ENCODE measurements at places on chromosomes 4 and X. TPM values are rescaled to one million over a fixed set of nuclear protein-coding genes. Genes with fewer than 3 reads are reported as not detected.
A peak's percentile ranks its signal among the peaks of the same experiment; 100 is the strongest.

GRCh38 chr4:179757641-179758040 lies 2315.4 kb upstream of the AGA start:
- no peak for DNase-seq

- DNase-seq, result peak; percentile 41
Observed at GRCh38 chr4:76634220-76634619, 199.2 kb downstream of the SHROOM3 start.

DNA sequence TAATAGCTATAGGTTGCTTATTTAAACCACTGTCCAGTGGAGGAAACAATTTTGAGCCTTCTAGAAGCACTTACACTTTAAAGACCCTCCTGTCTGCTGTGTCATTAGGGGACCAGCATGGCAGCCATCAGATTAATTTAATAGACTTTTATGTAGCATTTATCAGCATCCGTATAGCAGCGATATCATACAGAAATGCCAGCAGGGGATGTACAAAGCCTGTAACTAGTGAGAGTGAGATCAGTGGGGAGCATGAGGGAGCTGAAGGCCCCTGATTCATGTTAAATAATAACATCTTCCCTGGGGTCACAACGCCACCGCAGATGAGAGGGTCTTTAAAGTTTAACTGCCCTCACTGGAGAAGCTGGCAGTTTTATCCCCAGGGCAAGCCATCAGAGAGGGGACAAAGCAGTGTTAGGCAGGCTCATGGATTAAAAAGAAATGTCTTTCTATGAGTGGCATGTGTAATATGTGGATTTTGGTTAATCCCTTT lies 144.7 kb downstream of the PDGFRA start:
- DNase-seq, result no peak

DNA sequence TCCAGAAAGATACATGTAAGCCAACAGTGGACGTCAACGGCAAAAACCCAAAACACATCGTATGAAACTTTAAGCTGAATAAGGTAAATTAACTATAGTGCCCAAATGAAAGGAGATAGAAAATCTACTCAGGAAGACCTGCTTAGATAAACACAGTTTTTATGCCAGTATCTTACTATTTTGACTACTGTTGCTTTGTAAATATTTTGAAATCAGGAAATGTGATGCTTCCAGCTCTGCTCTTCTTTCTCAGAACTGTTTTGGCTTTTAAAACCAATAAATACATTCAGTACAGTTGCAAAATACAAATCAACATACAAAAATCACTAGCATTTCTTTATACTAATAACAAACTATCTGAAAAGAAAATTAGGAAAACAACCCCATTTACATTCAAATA lies 83.8 kb downstream of the SMARCA5 start:
- DNase-seq, result no peak

- DNase-seq, result no peak
Observed at GRCh38 chrX:56284269-56284668, 52.1 kb downstream of the KLF8 start.

- DNase-seq, result peak; percentile 40
Observed at GRCh38 chr4:53782458-53782845, 191.2 kb upstream of the LNX1 start.

GRCh38 chrX:105307762-105308161 lies 87.3 kb upstream of the TEX13A start:
- peak; percentile 43 for DNase-seq

The CT45A5 gene
- not detected for total RNA-seq

The MAGEB2 gene
- total RNA-seq, result not detected
